ENCODE measurements at places on chromosomes 7 and 10. TPM values are rescaled to one million over a fixed set of nuclear protein-coding genes. Genes with fewer than 3 reads are reported as not detected.

JAZF1 gene
- total RNA-seq, result 9.3 TPM

DNA sequence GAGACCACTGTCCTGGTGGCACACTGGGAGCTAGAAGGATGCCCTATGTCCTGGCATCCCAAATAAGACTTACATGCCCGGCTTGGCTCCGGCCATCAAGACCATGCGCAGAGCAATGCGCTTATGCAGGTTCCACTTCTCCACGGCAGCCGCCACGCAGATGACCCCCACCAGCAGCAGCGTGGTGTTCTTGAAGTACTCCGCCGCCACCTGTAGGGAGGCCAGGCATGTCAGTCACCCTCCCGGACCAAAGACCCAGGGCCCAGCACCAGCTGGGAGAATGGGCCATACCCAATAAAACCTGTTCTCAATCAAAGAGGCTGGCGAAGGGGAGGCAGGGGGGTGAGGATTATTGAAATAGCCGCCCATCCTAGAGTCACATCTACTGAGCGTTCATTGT, 19.9 kb downstream of the SLC13A4 start:
- no peak for DNase-seq

DNA sequence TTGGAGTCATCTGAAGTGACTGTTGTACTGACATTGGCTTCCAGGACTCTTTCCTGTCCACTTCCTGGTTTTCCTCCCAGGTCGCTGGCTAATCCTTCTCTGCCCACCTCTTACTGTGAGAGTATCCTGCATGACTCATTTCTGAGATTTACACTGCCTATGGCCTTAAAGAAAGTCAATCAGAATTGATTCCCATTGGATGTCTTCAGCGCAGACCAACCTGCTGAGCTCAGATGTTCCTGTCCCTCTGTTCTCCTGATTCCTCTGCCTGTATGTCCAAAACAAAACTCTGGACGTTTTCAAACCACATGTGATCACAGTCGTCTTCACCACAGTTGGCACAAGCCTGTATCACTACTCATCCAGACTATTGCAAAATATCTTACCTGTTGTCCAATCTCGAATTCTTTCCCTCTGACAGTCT, 262.1 kb downstream of the CREB5 start:
- DNase-seq, result no peak

SOSTDC1 gene
- not detected for total RNA-seq

DNA sequence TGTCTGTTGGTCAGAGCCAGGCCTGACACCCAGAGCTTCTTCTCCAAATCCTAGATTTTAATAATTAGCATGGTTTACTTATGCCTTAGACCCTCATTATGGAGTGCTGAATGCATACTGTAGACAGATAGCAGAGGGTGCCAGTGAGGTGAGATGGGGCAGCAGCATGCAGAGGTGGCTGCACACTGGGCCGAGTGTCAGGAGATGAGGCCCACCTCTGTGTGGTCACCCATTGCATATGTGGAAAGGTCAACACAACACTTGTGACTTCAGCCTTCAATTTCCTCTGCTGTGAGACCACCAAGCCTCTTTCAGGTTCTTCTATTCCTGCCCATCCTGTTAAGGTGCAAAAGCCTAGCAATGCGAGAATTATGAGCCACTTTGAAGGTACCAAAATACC, 39.7 kb upstream of the NMT2 start:
- DNase-seq, result no peak

- DNase-seq, result no peak
These were observed 31.5 kb upstream of the ADCYAP1R1 start for GRCh38 chr7:31020652-31021051.

DNA sequence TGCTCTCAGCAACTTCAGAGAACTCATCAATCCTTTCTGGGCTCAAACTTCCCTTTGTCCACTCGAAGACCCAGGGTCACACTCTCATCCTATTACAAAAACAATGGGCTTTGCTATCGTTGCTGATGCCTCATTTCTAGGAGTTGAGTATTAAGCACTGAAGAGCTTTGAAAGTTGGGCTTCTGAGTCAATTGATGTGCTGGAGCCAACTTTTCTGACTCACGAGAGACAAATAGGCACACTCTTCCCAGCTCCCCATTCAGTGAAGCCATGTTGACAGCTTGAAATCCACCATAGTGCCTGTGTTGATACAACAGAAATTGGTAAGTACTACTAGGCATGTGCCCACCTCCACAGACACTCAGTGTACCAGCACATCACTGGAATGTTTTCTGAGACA, 97.5 kb upstream of the PRSS58 start:
- DNase-seq, result peak; percentile 43

FFAR4 gene
- total RNA-seq, result not detected

GRCh38 chr10:131000743-131001142, 310.8 kb downstream of the TCERG1L start:
- no peak for DNase-seq

STEAP1B gene
- total RNA-seq, result 0.99 TPM

MLXIPL gene
- total RNA-seq, result 10.6 TPM

POLR2J2 gene
- total RNA-seq, result 4.5 TPM

- no peak for DNase-seq
These were observed 136.3 kb downstream of the ZNF248 start for GRCh38 chr10:37721100-37721499.

FRMD4A gene
- total RNA-seq, result 23.0 TPM

DNA sequence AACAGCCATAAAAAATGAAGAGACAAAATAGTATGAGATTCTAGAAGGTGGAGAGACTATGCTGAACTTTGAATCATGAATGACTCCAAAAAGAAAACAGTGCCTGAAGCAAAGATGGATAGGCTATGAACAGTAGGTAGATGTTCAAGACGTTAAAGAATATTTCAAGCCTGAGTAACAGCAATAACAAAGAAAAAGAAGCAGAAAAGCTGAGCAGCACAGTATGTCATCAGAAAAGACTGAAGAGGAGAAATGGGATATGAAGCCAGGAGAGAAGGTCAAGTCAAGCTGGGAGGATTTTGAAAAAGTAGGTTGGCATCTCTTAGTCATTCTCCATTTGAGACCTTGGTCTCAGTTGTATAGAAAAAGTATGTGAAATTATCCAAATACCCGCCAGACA, 484.4 kb downstream of the SORCS1 start:
- DNase-seq, result no peak

DNA sequence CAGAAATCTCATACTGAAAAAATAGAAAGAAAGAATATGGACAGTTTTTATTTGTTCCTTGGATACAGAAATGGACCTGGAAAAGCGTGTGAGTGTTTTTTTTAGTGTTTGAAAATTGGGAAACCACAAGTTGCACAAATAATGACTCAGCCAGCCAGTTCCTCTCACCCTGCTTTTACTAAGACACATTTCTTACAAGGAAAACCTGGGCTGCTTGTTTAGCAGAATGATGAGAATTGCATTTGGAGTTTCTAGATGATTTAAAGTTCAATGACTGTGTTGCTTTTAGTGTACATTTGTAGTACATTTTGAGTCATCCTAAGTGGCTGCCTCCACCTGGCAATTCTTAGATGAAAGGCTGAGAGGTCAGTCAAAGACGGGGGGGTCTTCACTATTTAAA, 218.7 kb downstream of the ABCA13 start:
- DNase-seq, result peak; percentile 74

- DNase-seq, result no peak
These were observed 14.8 kb upstream of the CHRM2 start for GRCh38 chr7:136853654-136854053.

GRCh38 chr10:88763441-88763840, 3.6 kb downstream of the LIPN start:
- peak; percentile 15 for DNase-seq

TRPV5 gene
- total RNA-seq, result not detected

DNA sequence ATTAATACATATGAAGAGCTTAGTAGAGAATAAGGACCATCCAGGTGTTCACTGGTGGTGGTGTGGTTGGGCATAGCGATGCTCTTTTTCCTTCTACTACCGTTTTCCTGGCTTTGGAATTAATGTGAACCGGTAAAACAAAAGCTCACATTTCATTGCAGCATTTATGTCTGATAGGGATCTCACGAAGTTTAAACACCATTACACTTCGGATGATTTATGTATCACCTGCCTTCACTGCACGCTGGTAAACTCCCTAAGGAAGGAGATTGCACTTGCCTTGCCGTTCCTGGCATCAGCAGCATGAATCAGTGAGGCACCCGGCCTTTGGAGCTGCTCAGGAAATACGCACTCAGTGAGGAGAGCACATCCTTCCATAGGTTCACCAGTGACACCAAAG, 47.5 kb downstream of the WIPF3 start:
- DNase-seq, result no peak

SUV39H2 gene
- 10.3 TPM for total RNA-seq

DNA sequence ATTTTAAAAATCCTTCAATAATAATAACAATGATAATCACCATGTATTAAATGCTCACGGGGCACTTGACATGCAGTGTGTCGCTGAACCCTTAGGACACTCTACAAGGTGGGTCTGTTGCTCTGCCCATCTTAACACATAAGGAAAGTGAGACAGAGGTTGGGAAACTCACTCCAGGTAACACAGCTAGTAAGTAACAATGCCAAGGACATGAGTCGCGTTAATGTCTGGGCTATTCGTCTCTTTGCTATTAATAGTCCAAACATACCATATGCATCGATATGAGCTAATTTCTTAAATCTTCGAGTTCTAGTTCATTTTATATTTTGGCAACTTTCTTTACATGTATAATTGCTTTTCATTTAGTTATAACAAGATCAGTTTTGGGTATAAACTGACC, 79.5 kb downstream of the BEND7 start:
- no peak for DNase-seq

LRRC18 gene
- not detected for total RNA-seq
